ENCODE measurements at places on chromosomes 5 and 9.

DNA sequence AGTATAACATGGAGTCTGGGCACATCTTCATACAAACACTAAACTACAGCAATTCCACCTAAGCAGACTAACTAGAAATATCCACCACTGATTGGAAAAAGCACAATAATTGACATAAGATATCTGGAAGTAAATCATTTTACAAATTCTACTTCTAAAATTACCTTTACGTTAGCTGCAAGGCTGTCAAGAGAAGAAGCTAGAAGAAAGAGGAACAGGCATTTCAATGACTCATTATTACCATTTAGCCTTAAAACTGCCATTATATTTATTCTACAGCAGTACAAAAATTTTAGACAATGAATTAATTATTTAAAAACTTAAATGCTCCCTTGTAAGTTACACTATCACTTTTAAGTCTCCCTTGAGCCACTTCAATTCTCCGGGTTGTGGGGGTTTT is 43.4 kb upstream of the PLPP6 start:
- DNase-seq = no peak

GRCh38 chr9:70352356-70352755 is 62.1 kb downstream of the KLF9 start:
- no peak for DNase-seq

- DNase-seq = no peak
Observed at GRCh38 chr9:21661626-21662025, 140.8 kb upstream of the MTAP start.

- no peak for DNase-seq
Observed at GRCh38 chr5:128464596-128464995, 73.4 kb downstream of the FBN2 start.

DNA sequence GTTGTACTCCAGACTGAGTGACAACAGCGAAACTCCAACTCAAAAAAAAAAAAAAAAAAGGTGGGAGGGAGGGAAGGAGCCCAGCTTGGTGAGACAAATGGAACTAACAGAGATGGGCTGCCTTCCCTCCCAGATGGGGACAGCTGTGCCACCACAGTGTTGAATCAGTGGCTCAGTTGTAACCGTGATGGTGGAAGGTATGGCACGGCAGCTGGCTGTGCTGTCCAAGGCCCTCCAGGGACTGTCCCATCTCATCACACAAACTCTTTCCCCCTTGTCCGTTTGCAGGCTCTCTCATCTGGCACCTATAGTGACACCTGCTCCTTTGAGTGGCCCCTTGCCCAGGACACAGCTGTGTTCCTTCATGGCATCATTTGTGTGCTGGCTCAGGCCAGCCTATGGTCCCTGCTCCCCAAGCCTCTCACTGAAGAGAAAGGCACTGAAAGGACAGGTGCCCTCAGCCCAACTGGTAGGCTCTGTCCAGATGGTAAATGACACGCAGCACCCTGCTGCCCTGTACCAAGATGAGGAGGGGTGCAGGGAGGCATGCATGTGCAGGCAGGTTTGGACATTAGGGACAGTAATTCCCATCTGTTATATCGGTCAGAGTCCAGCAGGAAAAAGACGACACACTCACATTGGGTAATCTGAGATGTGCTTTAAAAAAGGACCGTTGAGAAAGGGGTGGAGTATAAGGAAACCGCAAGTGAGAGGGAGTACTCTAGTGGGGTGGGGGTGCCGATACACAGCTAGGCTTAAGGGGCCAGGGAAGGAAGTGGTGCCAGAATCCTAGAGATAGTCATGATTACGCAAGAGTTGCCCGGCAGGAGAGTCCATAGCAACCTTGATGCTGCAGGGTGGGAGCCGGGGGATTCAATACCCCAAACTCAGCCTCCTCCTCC is 4.3 kb downstream of the SMIM33 start:
- no peak for DNase-seq

DNA sequence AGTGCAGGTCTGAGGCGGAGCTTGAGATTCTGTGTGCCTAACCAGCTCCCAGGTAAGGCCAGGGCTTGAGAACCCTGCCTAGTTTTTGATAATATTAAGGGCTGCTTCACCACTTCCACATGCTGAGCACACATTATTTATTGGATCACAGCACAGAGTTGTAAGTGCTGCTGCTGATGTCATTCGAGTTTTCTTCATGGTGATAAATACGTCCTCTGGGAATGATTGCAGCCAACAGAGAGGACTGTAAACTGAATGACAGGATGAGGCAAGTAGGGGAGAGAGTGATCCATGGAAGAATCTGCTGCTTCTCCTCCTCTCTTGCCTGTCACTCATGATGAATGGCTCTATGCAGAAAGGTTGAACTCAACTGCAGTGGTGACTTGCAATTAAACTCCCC is 77.9 kb upstream of the VPS13A start:
- no peak for DNase-seq

GRCh38 chr5:133732536-133732935 is 120.2 kb upstream of the FSTL4 start:
- no peak for DNase-seq

- DNase-seq = no peak
Observed at GRCh38 chr5:172194985-172195774, 1.2 kb downstream of the EFCAB9 start.

DNA sequence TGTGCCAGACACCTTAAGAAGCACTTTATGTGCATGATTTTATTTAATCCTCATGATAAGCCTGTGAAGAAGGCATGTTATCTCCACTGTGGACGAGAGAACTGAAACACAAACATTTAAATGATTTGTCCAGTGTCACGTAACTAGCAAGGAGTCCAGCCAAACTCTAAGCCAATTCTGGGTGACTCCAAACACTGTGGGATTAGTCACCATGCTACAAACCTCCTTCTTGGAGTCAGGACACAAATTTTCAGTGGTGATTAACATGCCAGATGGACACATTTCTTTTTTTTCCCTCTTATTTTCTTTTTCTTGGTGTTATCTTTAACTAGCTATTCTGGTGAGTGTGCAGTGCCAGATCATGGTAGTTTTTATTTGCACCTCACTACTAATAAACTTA is 316.8 kb downstream of the NDUFS4 start:
- no peak for DNase-seq

All from GM19239 (cell line).